SHP77 (cell line): ENCODE measurements at places on chromosomes 2 and 18.
A peak's percentile ranks its signal among the peaks of the same experiment; 100 is the strongest.

DNA sequence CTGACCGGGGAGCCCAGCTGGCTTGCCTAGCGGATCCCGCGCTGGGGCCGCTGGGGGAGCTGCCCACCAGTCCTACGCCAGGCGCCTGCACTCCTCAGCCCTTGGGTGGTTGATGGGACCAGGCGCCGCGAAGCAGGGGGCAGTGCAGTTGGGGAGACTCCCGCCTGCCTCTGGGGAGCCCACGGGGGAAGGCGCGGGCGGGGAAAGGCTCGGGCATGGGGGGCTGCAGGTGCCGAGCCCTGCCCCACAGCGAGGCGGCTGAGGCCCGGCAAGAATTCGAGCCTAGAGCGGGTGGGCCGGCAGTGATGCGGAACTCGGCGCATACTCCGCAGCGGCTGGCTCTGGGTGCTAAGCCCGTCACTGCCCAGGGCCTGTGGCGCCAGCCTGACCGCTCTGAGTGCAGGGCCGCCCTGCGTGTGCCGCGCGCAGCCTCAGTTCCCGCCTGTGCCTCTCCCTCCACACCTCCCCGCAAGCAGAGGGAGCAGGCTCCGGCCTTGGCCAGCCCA lies 249.1 kb upstream of the TEKT4 start:
- no peak for DNase-seq

GRCh38 chr2:234494361-234495250 lies 2.3 kb downstream of the ARL4C start:
- DNase-seq: peak; percentile 70

DNA sequence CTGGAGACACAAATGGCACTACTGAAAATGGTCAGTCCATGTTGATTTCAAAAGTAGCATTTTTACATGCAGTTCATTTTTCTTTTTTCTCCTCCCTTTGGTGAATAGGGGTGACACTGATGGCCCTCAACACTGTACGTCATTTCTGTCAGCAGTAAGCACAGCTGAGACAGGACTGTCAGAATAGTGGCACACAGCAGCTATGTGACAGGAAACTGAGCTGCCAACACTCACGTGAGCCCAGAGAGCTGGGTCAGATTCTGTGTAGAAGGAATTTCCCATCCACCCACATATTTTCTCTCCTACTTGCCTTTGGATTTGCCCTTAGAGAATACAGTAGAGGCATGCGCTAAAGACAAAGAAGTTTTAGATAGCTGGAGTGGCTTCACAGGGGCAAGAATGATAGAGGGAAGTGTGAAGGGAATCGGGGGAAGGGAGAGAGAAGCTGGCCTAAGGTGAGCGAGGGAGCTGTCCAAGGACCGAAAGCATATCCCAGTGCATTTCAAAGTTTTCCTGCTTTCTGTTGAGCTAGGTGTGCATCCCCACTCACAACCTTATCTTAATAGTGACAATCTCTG lies 476.6 kb downstream of the CNTNAP5 start:
- DNase-seq: no peak

DNA sequence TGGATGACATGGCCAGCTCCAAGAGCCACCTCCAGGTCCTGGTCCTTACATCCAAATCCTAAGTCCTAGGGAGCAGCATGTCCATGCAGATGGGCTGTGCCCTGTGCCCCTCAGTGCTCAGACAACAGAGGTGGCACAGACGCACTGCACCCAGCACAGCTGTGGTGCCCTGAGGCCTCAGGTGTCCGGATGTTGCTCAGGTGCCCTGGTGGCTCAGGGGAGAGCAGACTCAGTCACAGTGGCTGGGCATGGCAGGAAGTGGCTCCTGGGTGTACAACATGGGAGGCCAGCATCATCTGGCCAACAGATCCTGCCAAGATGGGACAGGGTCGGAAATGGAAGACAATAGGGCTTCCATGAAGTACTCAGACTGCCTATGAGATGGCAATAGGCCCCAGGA lies 50.1 kb downstream of the TIMM21 start:
- no peak for DNase-seq

GRCh38 chr2:219405958-219406860 lies 12.0 kb upstream of the DES start:
- no peak for DNase-seq

DNA sequence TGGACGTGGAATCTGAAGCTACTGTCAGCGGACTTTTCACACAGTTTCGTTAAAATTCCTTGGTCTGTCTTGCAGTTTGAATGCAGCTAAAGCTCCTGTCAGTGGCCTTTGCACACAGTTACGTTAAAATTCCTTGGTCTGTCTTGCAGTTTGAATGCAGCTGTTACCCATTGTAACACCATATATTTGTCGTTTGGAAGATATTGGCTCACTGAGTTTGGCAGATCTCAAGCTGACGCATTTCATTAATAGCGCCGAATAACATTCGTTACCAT lies 1.0 kb downstream of the LIMS1 start:
- DNase-seq: no peak

DNA sequence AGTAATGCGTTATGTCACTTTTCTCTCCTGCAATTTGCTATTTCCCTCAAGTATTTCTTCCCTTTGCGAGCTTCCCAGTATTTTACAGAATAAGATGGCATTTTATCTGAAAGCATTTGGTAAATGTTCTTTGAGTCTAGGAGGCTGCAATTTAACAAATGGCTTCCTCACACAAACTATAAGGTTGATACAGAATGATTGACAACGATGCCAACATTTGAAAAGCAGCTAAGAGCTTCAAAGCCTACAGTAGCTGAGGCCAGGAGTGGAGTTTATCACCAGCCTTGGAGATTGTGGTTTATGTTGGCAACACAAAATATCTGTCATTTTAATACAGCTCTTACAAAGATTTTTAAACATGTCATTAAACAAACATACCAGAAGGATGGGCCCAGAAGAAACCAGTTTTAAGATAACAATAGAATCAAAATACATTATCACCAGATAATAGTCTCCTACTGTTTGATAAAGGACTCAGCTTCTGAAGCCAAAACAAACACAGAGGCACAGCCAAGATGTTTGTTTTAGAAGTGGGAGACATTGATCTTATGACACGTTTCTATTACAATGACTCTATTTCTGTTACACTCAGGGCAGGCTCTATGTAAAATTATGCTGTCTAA lies 711.4 kb upstream of the ACVR2A start:
- DNase-seq: no peak

DNA sequence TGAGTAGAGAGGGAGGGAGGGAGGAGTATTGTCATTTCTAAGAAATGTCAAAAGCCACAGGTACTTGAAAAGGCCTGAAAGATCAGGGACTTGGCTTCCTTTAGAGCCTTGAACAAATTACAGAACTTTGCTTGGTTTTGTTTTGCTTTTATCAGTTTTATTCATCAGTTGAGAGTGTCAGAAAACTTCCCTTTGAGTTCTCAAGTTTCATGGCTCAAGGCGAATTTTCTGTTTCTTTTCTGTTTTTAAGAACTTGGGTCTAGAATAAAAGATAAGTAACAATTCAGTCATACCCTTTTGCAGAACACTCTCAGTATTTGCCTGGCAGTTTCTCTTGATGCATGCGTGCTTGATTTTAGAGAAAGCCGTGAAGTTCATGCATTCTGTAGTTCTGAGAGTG lies 531.9 kb downstream of the PARD3B start:
- DNase-seq: no peak

DNA sequence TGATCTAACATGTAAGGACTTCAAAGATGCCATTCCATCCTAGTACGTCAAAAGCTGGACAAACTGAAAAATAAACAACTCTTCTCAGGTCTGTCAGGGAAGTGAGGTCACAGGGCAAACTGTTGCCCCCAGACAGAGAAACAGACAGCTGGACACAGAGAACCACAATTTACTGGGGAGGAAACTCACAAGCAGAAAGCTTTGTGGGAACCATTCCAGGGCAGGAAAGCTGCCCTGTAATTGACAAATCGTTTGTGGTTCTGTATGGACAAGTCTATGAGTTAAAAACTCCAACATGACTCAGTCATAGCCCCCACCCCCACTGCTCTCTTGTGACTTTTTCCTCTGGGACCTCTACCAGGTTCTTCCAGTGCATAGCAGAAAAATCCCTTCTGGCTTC lies 28.4 kb downstream of the MCEE start:
- no peak for DNase-seq

DNA sequence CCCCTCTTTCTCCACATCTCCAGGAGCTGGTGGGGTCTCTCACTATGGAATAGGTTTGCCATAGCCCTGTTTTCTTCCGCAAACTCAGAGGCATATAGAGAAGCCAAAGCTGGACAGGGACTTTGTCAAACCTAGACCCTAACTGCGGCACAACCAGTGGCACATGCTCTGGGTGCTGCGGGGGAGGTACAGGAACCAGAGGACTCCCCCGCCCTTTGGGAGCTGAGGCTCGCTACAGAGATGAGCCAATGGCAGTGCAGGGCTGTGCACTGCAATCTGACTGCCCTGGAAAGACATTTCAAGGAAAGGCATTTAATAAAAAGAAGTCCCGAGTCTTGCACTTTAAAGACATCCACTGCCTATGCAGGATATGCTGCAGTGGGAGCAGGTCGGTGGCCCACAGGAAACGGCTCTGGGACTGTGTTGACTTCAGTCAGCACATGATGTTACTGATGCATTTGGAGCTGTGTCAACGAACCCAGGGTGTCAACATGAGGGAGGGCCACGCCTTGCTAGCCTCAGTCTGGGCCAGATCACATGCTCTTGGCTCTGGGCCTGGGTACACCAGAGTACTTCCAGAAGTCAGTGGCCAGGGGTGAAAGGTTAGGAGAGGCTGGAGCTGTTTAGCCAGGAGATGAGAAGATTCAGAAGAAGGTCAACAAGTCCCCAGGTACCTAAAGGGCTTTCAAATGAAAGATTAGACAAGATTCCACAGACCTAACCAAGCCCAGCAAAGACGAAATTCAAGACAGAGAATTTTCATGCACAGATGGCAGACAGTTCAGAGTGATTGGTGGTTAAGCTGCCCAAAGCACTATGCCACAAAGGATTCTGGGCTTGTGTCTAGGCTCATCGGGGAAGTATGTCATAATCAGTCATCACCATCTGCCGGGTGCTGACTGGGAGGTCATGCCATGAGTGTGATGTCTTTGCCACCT lies 8.2 kb downstream of the SLC35F6 start:
- peak; percentile 53 for DNase-seq

GRCh38 chr18:68428661-68429060 lies 286.2 kb downstream of the TMX3 start:
- DNase-seq: no peak

GRCh38 chr2:43305012-43305411 lies 78.6 kb upstream of the ZFP36L2 start:
- DNase-seq: no peak

GRCh38 chr2:30981510-30981909 lies 156.7 kb downstream of the GALNT14 start:
- no peak for DNase-seq

DNA sequence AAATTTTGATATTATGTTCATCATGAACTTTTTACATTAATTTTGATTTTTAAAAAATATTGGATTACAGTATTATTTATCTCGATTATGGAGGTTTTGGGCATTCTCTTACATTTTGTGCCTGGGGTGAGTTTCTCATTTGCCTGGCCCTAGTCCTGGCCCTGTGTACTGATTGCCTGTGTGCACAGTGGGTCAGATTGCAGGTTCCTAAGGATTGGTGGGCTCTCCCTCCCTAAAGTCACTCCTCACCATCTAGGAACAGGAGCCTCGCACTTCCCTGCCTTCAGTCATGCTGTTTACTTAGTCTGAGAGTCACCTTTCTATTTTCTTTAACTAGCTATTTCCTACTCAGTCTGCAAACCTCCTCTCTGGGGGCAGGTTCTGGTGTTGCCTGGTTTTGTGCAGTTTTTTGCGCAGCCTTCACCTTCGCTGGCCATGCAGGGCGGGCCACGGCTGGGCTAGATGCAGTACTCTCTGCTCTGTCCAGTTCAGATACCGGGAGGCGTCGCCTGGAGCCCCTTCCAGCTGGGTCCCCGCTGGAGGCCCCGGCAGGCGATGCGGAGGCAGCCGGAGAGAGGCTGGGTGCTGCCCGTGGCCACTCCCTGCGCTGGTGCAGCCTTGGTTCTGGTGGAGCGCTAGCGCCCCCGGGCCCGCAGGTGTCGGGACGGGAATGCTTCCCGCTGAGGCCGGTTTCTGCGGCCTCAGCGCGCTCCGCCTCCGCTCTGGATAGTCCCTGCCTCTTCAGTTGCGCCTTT lies 23.3 kb upstream of the MC5R start:
- DNase-seq: peak; percentile 78

DNA sequence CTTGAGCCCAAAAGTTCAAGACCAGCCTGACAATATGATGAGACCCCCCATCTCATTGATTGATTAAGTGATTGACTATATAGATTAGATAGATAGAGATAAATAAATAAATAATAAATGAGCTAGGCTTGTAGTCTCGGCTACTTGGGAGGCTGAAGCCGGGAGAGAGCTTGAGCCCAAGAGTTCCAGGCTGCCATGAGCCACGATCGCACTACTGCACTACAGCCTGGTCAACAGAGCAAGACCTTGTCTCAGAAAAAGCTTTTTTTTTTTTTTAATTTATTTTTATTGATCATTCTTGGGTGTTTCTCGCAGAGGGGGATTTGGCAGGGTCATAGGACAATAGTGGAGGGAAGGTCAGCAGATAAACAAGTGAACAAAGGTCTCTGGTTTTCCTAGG lies 12.4 kb downstream of the EIPR1 start:
- no peak for DNase-seq

DNA sequence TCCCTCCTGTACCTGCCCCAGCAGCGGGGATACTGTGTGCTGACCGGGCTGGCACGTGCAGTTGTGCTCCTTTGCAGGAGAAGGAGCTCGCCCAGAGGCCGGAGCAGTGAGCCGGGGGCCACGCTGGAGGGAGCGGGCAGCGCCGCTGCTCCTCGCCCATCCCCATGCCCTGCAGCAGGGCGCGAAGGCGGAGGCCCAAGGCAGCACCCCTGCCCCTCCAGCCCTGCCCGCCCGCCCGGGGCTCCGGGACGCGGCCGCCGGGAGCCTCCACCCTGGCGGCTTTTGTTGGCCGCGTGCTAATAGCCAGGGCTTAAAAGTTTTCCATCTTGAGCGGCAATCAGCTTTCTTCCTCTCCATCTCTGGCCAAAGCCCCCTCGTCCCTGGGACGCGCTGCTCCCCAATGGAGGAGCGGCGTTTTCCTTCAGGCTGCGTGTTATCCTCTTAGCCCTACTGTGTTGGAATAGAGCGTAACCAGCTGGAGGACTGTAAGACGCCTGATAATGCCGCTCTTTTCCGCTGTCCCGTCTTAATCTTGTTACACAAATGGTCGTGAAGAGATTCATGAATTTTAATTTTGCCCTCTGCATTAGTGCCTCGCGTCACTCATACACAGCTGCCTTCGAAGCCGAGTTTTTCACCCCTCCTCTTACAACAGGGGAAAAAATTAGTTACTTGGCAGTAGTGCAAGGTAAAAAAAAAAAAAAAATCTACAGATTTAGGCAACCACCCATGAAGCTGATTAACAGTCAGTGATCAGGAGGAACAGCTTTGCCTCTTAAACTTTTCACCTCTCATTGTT lies 172.9 kb upstream of the SIX3 start:
- DNase-seq: no peak
